Body of pancreas (tissue), 4 donors: ENCODE measurements at places on chromosomes 5 and 9. TPM values are rescaled to one million over a fixed set of nuclear protein-coding genes. Genes with fewer than 3 reads are reported as not detected.
A peak's percentile ranks its signal among the peaks of the same experiment; 100 is the strongest.

- H3K4me1 ChIP-seq, result no peaks in the 10 kb centered on the region
- H3K27ac ChIP-seq, result no peak overlapping the region
- H3K36me3 ChIP-seq, result no peaks in the 10 kb centered on the region
- H3K4me3 ChIP-seq, result no peak overlapping the region
- DNase-seq, result no peak
- no peaks in the 10 kb centered on the region for H3K27me3 ChIP-seq
These were observed 27.1 kb upstream of the TEX10 start for GRCh38 chr9:100379862-100380261.

DNA sequence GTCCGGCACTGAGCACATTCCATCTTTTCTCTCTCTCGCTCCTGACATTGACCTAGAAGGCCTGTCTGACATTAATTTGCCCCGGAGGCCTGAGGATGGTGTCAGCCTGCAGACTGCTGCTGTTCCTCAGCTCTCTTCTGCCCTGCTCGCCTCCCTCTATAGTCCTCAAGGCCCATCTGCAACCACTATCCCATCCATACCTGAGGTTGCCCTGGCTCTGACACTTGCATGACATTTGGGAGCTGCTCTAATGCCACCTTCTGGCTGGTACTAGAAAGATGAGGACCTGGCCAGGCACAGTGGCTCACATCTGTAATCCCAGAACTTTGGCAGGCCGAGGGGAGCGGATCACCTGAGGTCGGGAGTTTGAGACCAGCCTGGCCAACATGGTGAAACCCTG lies 38.6 kb upstream of the GGTA1 start:
- H3K27ac ChIP-seq, result no peak overlapping the region
- no peaks in the 10 kb centered on the region for H3K36me3 ChIP-seq

DNA sequence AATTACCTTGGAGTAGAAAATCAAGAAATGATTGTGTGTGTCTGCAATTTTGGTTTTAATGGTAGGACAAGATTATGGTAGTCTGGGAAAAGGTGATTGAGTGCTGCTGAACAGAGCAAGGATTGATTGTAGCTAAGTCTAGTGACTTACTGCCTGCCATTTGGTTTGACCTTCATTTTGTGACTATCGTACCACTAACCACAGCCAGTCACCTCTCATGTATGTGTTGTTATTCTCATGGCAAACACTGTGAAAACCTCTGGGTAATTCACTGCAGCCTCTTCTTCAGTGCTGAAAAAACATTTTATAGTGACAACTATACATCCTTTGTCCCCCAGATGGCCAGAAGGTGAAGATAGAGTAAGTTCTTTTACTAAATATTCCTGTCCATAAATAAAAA lies 37.5 kb downstream of the CTNNA1 start:
- no peak for DNase-seq
- peaks cover 12% of the 10 kb centered on the region for H3K4me1 ChIP-seq
- H3K27ac ChIP-seq, result no peak overlapping the region
- no peaks in the 10 kb centered on the region for H3K27me3 ChIP-seq
- no peak overlapping the region for H3K4me3 ChIP-seq

DNA sequence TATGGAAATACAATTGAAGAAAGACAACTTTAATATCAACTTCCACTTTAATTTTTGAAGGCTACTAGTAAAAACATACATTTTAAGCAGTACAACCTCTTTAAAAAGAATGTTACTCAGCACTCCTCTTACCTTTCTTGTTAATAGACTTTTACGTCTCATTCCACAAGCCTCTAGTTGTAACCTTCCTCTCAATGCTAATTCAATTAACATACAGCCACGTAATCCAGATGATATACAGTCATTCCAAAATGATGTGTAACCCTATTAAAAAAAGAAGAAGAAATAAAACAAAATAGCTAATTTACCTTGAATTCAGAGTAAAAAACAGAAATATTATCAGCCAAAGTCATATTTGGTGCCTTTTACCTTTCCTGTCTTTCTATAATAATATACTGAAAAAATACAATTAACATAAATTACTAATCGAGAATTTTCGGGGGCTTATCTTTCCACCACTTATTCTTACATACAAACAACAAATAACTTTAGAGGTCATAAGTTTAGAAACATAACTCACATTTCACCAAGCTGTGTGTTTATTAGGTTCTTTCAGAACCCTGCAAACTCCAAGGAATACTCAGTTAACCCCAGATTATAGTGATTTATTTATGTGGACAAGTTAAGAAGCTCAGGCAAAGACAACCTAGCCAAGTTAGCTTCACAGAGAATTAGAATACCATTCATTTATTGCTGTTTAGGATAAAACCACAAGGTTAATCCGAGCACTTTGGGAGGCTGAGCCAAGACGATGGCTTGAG lies 30.3 kb downstream of the GOLPH3 start:
- H3K4me3 ChIP-seq, result no peak overlapping the region
- H3K4me1 ChIP-seq, result peaks cover 51% of the 10 kb centered on the region
- H3K27ac ChIP-seq, result no peak overlapping the region

Gene NRARP
- 18.4 TPM for total RNA-seq

GRCh38 chr5:82802954-82803353 lies 274.2 kb downstream of the TMEM167A start:
- H3K27me3 ChIP-seq, result no peaks in the 10 kb centered on the region
- no peaks in the 10 kb centered on the region for H3K36me3 ChIP-seq
- DNase-seq, result no peak
- no peak overlapping the region for H3K27ac ChIP-seq
- H3K4me1 ChIP-seq, result no peaks in the 10 kb centered on the region
- no peak overlapping the region for H3K4me3 ChIP-seq

Gene PKD2L2
- total RNA-seq, result not detected

GRCh38 chr5:140630292-140631035 lies 2.5 kb downstream of the CD14 start:
- DNase-seq, result no peak
- no peak overlapping the region for H3K27ac ChIP-seq
- H3K4me1 ChIP-seq, result peaks cover 21% of the 10 kb centered on the region

DNA sequence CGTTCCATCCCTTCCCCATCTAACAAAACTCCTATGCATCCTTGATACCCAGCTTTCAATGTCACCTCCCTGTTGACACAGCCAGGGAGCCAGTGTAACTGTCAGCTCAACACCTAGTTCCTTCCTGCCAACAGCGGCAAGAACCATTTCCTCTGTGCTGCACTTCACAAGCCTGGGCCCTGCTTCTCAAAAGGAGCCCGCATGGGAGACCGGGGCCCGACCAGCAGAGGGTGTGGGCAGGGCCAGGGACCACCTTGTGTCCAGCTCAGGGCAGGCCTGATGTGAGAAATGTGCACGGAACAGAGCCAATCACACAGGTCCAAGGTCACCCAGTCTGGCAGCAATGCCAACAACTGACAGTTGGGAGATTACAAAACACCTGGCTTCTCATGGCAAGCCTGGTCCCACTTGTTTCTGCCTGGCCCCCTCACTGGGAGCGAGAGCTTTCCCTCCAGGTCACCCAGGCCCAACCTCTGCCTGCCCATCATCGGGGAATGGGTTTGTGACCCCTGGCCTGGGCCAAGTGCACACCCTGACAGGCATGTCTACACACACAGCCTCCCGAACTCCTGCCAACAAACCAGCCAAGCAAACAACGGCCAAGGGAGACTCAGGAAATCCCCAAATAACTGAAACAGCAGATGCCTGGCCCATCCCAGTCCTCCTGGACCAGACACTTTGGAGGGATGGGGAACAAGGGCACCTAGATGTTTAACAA lies 3.1 kb downstream of the RNF44 start:
- peaks cover 8% of the 10 kb centered on the region for H3K36me3 ChIP-seq
- H3K27ac ChIP-seq, result peak overlapping the region; percentile 98
- no peak overlapping the region for H3K4me3 ChIP-seq
